ENCODE measurements at places on chromosomes 1 and 21.

GRCh38 chr1:207904391-207904790 is 6.5 kb downstream of the CD34 start:
- DNase-seq: no peak

DNA sequence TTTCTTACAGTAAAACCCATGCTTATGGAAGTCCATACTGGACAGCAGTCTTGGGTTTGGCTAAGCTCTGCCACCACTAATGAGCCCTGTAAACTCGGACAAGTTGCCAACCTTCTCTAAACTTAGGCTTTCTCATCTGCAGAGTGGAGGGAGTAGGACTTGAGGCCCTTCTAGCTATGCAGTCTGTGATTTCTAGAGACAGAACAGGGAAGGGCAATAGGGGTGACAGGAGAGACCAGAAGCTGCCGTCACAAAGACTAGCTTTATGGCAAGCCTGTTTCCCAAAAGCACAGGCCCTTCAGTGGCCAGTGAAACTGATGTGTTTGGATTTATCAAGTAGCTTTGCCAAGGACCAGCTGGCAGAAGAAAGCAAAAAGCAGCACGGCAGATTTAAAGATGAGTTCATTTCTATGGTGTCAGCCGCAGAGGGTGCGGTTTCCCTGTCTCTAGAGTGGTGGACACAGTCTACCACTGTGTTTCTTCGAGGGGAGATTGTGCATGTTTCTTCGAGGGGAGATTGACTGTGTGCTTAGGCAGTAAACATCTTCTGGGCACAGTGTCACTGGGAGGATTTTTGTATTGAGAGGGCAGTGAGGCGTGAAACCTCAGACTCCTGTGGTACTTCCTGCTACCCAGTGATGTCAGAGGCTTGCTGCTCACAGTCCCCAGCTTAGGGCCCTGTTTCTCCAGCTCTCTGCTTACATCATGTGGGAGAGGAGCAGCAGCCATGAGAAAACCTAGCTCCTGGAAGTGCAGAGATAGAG is 119.0 kb downstream of the ROR1 start:
- peak; percentile 37 for DNase-seq

DNA sequence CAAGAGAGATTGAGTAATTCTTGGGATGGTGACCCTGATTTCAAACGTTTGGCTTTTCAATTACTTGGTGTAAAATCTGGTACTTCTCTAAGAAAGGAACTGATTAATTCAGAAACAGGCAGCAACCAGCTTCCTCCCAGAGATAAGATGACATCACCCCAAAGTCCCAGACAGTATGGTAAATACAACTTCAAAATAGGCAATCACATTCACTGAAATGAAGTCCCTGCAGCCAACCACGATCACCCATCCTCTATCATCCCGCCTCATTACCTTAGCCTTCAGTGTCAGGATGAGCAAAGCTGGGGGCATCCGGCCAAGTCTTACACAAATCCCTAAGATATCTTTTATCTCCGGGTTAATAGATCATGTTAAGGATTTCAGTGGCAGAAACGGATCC is 26.4 kb upstream of the RUNX1 start:
- peak; percentile 40 for DNase-seq

DNA sequence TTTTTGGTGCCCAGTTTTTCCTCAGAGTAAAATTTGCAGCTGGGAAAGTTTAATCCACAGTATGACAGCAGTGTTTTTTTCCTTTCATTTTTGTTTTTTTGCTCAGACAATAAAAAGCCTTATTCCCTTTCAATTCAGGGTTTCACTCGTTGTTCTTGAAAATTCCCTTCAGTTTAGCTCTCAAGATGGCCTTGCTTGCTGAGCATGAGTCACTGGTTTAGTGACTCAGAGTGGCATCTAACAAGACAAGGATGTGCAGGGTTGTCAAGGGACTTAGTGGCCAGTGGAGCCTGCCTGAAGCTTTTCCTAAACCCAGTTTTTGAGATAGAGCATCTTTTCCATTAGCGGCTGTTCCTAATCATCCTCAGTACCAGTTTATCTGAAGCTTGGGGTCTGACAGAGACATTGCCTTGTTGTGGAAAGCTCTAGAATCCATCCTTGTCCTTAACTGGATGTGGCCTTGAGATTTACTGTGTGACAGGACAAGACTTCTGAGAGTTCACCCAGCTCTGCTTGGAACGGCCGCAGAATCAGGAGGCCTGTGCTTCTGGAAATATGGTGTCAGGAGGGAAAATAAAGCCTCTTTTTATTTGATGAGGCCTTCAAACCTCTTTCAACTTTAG is 48.4 kb upstream of the DNAJC6 start:
- peak; percentile 45 for DNase-seq

DNA sequence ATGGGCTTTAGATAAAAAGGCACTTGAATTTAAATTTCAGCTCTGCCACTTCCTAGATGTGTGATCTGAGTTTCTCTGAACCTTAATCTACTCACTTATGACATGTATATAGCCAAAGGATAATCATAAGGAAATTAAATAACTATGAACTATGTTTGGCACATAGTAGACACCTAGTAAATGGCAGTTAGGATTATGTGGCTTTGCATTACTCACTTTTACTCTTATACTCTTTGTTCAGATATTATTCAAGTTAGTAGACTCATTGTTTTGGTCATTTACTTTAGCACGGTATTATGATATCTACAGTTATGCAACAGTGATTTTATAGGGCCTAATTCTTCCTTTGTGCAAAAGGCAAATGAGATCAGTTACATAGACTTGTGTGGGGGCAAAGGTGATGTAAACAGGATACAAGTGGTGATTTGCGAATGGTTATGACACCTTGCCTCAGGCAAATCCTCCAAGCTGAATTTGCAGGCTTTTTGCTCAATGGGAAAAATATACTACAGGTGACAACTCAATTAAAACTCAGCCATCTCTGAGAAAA is 297.2 kb upstream of the PBX1 start:
- DNase-seq: no peak

- DNase-seq: peak; percentile 20
Observed at GRCh38 chr21:25997788-25998611, 172.6 kb downstream of the APP start.

DNA sequence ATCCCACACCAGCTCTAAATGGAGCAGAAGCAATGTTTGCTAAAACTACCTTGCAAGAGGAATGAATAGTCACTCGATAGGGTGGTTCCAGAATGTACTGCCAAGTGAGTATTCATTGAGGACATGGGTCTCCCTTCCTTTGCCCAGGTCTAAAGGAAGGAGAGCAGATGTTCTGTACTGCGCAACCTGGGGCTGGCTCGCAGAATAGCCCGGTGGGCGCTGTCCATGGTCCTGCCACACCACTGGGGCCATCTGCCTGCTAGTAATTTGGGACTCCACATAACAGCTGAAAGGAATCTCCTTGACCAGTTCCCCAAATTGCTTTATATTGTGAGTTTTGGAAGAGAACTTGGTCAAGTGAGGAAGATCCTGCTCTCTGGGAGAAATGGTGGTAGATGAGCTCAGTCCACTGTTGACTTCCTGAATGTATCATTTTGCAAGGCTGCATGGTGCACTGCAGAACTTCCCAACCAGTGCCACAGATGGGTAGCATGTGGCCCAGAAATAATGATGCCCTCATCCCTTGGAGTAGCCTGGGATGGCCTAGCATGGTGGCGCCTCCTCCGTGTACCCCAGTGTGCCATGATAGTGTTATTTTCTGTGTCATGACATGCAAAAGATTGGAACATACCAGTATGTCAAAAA is 5.7 kb downstream of the SLC6A17 start:
- DNase-seq: no peak

GRCh38 chr1:152110860-152111514 is 4.3 kb downstream of the TCHH start:
- no peak for DNase-seq

GRCh38 chr1:245128381-245129101 is 26.2 kb upstream of the KIF26B start:
- no peak for DNase-seq

GRCh38 chr1:214277704-214278635 is 3.0 kb upstream of the SMYD2 start:
- DNase-seq: no peak

- DNase-seq: no peak
Observed at GRCh38 chr1:12596007-12596821, 21.8 kb downstream of the DHRS3 start.

- DNase-seq: no peak
Observed at GRCh38 chr1:244041466-244042120, 9.5 kb upstream of the ZBTB18 start.

DNA sequence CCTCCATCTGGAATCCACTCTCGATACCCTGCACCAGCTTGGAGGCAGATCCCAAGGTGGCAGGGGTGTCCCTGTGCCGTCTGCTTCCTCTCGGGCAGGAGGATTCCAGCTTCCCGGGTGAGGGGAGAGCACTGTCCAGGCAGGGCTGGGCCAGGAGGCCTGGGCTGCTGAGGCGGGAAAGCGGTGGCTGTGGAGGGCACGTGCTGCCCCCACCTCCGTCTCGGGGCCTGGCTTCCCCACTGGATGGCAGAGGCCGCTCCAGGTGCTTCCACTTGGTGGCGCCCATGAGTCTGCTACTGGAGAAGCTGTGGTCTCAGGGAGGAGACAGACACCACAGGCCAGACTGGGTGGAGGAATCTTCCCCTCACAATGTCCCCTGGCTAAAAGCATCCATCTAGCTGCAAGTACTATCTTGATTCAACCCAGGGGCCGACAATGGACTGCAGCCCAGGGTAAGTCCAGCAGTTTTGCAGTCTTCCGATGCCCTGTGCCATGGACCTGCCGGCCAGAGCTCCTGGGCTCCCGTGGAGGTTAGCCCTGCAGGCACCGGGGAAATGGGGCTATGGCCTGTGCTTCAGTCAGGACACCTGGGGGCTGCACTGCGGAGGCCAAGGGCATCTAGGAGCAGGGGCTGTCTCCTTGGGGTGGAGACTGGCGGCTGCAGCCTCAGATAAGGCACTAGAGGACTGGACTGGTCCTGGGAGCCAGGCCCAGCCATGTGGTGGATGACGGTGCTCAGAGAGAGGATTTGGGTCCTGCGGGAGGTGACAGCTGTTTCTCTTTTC is 41.3 kb upstream of the EIF4G3 start:
- no peak for DNase-seq

GRCh38 chr1:209397371-209397770 is 186.1 kb upstream of the CAMK1G start:
- no peak for DNase-seq

DNA sequence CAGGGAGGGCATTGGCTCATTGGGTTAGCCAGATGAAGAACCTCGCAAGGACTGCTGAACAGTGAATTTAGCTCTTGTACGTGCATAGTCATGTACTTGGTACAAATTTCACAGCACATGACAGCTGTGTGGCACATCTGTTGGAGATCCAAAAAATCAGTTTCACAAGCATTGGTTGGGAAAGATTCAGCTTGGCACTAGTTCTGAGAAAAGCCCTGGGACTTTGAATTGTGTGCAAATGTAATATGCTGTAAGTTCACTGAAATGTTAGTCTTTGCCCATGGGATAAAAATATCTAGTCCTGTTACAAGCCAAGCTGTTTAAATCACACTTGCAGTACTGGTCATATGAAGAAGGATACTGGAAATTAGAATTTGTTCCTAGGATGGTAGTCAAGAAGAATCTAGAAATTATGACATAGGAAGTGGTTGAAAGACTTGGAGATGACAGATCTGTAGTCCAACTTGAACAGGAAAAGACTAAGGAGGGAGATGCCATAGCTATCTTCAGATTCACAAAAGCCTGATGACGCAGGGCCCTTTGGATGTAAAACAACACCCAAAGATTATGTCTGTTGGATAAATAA is 19.2 kb downstream of the LAMC2 start:
- DNase-seq: no peak

DNA sequence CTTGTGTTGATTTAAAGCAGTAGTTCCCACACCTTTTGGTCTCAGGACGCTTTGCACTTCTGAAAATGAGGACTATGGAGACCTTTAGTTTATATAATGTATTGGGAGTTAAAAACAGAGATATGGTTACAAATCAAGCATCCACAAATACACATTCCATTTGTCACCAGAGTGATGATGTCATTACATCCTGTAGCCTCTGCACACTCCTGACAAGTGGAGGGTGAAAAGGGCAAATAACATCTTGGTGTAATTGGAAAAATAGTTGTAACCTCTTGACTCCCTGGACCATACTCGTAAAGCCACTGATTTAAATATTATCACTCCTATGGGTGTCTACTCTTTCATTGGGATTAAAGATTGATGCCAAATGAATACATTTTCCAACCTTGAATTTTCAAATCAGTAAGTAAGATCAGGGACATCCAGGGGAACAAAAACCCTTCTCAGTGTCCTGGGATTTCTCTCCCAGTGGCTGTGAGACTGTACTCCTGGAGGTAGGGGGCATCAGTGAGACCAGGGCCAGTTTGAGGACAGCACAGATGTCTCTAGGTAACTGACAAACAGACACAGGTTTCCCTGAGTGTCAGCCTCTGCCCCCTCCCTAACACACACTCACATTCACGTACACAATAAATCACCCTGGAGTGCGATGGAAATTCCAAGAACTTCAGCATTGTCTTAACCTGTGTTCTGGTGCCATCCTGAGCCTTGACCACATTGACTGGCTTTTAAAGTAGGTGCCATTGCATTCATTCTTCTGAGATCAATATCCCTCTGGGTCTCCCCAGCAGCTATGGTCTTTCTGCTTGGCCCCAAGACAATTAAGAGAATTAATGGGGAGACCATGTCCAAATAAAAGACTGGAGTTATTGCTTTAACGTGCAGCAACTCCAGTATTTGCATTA is 63.0 kb downstream of the NR5A2 start:
- DNase-seq: no peak

- DNase-seq: no peak
Observed at GRCh38 chr1:162094271-162094670, 24.8 kb downstream of the NOS1AP start.

- DNase-seq: no peak
Observed at GRCh38 chr1:20410503-20410902, 75.5 kb downstream of the CAMK2N1 start.

- DNase-seq: no peak
Observed at GRCh38 chr1:226292874-226293552, 16.0 kb downstream of the LIN9 start.

Measured in epithelial cell of prostate (primary cell).